ENCODE measurements at places on chromosomes 5 and 9.

DNA sequence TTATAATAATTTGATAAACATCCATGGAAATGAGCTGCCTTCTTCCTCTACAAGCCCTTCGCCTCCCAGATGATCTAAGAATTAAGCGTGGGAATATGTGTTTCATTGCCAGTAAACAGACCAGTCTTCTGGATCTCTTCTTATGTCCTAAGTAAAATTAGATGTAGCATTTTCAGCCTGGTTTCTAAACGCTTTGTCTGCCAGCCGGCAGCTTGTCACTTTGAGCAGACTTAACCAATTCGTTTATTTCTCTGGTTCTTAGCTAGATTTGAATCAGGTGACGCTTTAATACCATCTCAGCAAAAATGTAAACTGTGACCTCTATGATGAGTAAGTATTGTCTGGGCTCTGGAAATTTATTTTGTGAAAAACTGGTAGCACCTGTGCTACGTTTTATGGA is 380.6 kb upstream of the NUDT12 start:
- no peak for DNase-seq
- H3K27ac ChIP-seq: no peak overlapping the region
- no peaks in the 10 kb centered on the region for H3K4me1 ChIP-seq
- H3K4me3 ChIP-seq: no peak overlapping the region
- H3K36me3 ChIP-seq: no peaks in the 10 kb centered on the region

DNA sequence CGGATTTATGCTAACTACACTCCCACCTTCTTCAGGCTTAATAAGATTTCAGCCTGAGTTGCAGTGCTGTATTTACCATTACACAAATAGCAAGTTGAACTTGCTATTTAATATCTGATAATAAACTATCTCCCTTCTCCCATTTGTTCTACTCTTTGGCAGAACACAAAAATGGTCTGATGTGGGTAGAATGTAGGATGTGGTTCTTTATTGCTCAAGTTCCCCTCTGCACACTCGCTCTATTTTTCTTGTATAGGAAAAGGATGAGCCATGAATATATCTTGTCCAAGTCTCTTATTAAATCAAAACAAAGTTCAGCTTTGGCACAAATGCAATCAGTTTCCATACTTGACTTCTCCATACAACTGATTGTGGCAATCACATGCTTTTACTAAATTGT is 37.2 kb upstream of the KIF2A start:
- H3K27me3 ChIP-seq: no peaks in the 10 kb centered on the region
- H3K36me3 ChIP-seq: no peaks in the 10 kb centered on the region
- H3K4me1 ChIP-seq: no peaks in the 10 kb centered on the region
- no peak overlapping the region for H3K4me3 ChIP-seq

DNA sequence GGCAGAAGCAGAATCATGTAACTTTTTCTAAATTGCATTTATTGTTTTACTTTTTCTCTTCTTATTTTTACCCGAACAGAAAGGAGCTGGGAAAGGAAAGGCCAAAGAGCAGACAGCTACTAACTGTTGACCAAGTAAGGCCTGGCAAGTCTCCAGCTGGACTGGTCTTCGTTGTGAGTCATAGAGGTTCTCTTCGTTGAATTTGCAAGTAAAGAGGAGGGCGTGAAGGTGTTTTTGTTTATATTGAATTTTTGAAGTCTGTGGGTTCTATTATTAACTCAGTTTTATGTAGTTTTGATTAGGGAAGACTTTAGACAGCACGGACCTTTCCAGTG is 416.5 kb upstream of the CCNH start:
- H3K4me3 ChIP-seq: no peak overlapping the region
- no peak overlapping the region for H3K27ac ChIP-seq
- no peak for DNase-seq
- H3K36me3 ChIP-seq: no peaks in the 10 kb centered on the region
- H3K4me1 ChIP-seq: no peaks in the 10 kb centered on the region
- no peaks in the 10 kb centered on the region for H3K27me3 ChIP-seq

GRCh38 chr5:169550227-169550626 is 33.3 kb upstream of the SPDL1 start:
- no peak overlapping the region for H3K4me3 ChIP-seq
- no peaks in the 10 kb centered on the region for H3K36me3 ChIP-seq
- H3K27ac ChIP-seq: no peak overlapping the region
- DNase-seq: no peak

DNA sequence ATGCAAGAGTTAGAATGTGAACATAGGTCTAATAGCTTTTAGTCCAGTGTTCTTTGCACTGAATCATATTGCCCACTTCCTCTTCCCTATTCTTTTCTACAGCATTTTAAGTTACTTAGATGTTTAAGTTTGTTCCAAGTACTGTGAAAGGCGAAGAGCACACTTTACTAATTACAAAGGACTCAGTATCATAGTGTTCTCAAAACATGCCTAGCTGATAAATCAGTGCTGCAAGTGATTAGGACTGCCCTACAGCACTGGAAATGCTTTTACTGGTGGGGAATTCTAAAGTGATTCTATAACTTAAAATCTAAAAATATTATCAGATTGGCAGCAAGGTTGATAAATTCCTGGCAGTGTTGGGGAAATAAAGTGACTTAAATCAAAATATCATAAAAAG is 177.9 kb upstream of the KCNN2 start:
- no peaks in the 10 kb centered on the region for H3K4me1 ChIP-seq
- no peaks in the 10 kb centered on the region for H3K27me3 ChIP-seq
- DNase-seq: no peak
- H3K27ac ChIP-seq: no peak overlapping the region
- no peak overlapping the region for H3K4me3 ChIP-seq
- H3K36me3 ChIP-seq: no peaks in the 10 kb centered on the region

DNA sequence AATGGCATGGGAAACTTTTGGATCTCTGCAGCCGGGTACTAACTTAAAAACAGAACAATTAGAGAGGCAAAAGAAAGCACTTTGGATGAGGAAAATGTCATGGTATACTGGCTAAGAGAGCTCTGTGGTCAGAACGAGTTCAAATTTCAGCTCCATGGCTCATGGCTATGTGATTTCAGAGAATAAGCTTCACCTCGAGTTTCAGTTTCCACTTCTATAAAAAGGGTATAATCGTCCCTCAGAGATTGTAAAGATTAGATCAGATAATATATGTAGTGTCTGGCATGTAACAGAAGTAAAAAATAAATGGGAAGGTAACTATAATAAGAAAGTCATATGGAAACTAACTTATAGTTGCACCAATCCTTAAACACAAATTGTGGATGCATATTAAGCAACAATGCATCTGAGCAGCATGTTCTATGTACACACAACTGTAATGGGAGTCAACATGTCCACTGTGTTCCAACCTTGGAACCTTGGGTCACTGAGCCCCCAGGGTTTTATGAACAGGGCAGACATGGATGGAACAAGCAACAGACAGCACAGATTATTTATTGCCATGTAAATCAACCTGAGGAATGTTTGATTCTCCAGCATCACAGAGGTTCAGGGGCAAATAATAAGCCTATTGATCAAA is 145.4 kb downstream of the MAPKAP1 start:
- H3K4me1 ChIP-seq: peaks cover 21% of the 10 kb centered on the region
- H3K4me3 ChIP-seq: peak overlapping the region; percentile 37
- no peak for DNase-seq
- H3K27me3 ChIP-seq: no peaks in the 10 kb centered on the region
- peaks cover 7% of the 10 kb centered on the region for H3K36me3 ChIP-seq

DNA sequence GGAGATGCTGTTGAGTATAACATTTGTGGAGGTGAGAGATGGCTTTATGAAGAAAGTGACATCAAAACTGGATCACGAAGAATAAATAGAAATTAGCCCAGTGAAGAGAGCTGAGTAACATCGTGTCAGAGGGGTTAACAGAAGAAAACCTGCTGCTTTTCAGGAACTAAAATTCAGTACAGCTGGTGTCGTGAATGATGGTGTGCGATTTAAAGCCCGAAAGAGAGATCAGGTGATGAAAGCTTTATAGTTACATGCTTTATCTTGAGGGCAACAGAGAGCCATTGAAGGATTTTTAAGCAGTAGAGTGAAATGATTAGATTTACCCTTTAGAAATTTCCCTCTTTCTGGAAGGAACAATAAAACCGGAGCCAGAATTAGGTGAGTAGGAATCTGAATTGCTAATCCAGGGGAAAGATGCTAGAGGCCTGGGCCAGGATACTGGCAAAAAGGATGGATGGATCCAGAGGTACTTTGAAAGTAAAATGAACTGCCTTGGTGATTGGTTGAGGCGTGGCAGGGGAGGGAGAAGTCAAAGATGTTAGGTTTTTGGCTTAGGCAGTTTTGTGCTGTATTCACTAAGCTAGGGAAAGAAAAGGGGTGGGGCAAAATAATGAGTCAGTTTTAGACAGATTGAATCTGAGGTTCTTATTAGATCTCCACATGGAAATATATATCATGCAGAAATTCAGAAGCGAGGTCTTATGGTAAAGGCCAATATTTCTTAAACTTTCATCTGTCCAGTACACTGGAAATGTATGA is 3.4 kb downstream of the LRRC70 start:
- peaks cover 24% of the 10 kb centered on the region for H3K4me1 ChIP-seq
- H3K27ac ChIP-seq: no peak overlapping the region
- H3K4me3 ChIP-seq: no peak overlapping the region
- H3K36me3 ChIP-seq: no peaks in the 10 kb centered on the region
- DNase-seq: no peak
- no peaks in the 10 kb centered on the region for H3K27me3 ChIP-seq

DNA sequence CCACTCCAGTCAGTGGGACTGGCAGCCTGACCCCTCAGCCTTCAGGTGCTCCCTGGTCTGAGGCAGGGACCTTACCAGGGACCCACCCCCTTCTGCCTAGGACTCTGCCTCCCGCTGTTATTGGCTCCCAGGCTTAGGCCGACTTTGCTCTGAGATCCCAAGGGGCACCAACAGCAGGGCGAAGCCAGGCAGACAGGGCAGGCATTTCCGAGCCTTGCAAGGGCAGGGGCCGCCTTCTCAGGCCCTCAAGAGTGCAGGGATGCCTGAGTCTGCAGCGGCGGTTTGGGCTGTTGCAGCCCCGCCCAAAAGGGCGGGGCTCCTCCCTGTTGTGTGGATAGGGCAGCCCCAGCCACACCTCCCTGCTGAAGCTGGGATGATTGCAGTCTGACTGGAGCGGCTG is 644.6 kb downstream of the PRR16 start:
- no peaks in the 10 kb centered on the region for H3K4me1 ChIP-seq
- no peaks in the 10 kb centered on the region for H3K36me3 ChIP-seq
- H3K27me3 ChIP-seq: no peaks in the 10 kb centered on the region
- no peak overlapping the region for H3K4me3 ChIP-seq
- no peak for DNase-seq

DNA sequence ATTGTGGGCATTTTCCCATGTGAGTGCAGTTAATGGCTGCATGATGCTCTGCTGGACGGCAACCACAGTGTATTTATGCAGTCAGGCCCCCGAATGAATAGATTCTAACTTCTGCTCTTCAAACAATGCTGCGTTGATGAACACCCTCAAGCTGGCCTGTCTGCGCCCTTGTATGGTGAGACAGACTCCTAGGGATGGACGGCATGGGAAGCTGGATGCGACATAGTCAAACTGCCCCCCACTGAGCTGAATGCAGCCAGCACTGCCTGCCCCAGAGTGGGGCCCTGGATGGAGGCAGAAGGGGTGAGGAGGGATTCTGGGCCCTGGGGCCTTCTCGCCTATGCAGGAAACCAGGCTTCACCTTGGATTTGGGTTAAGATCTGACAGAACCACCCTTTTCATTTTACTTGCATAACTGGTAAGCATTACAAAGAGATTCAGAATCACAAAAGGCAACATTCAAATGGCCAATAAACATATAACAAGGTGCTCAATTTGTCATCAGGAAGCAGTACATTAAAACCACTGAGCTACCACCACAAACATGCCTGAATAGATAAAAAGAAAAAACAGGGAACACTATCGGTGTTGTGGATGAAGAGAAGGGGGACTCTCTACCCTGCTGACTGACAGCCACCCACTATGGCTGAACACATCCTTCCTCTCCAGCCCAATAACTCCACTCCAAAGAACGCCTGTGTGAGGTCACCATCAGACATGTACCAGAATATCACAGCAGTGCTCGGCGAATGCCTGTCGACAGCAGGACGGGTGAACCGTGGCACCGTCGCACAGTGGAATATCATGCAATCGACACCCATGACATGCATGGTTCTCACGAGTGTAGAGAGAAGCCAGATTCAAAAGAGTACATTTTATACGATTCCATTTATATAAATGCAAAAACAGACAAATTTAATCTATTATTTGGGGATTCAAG is 79.1 kb downstream of the RAPGEF1 start:
- H3K4me3 ChIP-seq: no peak overlapping the region
- no peak overlapping the region for H3K27ac ChIP-seq
- peaks cover 5% of the 10 kb centered on the region for H3K36me3 ChIP-seq
- H3K27me3 ChIP-seq: no peaks in the 10 kb centered on the region

GRCh38 chr5:16740066-16740810 is 123.4 kb upstream of the RETREG1 start:
- no peaks in the 10 kb centered on the region for H3K36me3 ChIP-seq
- DNase-seq: no peak
- H3K27ac ChIP-seq: no peak overlapping the region
- H3K4me3 ChIP-seq: no peak overlapping the region

DNA sequence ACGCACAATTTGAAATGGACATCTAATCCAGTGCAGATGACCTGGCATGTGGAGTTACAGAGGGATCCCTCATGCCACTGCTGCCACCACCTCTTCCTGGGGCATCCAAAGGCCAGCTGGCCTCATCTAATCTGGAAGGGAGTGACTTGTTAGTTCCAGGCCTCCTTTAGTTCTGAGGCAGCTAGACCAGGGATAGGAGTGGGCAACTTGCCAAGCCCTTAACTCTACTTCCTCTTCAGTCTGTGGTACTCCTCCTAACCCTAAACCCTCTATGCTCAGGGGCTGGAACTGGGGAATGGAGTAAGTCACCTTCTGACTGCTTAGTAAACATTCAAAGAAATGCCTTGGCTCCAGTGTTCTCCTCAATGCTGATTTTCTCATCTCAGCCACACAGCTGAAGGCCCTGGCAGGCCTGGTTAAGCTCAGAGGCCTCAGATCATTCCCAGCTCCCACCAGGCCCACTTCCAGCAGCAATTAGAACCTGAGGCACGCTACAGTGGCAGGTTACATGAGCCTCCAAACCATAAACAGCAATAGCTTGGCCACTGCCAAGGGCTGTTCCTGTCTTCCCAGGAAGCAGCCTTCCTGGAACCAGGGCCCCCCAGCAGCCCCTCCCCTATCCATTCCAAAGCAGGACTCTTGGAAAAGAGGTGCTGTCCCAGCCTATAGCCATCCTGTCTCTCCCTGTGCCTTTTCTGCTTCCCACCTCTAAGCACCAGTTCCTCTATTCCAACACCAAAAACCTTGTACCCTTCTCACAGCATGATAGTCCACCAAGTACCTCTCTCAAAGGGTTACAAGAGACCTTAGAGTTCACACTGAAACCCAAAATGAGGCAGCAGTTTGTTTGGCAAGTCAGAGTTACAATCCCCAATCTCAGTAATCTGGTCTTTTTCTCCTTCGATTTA is 2.0 kb downstream of the EIF4EBP3 start:
- DNase-seq: no peak
- H3K4me3 ChIP-seq: peak overlapping the region; percentile 61
- H3K27me3 ChIP-seq: no peaks in the 10 kb centered on the region

GRCh38 chr5:165459232-165459631 is 1953.8 kb downstream of the MAT2B start:
- no peaks in the 10 kb centered on the region for H3K4me1 ChIP-seq
- no peaks in the 10 kb centered on the region for H3K27me3 ChIP-seq
- H3K27ac ChIP-seq: no peak overlapping the region
- no peaks in the 10 kb centered on the region for H3K36me3 ChIP-seq
- DNase-seq: no peak
- no peak overlapping the region for H3K4me3 ChIP-seq
